ENCODE measurements at places on chromosomes 7 and 10.

GRCh38 chr10:7846591-7846990 lies 28.3 kb downstream of the TAF3 start:
- DNase-seq, result no peak

DNA sequence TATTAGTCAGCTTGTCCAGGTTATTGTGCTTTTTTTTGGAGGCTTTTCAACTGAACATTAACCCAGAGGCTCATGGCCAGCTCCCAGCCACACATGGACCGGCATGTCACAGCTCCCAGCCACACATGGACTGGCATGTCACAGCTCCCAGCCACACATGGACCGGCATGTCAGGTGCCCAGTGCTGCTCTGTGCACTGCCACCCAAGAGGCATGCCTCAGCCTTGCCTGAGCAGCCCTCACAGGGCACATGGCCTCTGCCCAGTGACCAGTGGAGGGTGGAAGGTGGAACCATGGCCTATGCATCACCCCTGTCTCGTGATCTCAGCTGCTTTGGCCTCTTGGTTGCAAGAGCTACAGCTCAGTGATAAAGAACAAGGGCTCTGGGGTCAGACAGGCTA lies 119.8 kb downstream of the OAT start:
- no peak for DNase-seq

DNA sequence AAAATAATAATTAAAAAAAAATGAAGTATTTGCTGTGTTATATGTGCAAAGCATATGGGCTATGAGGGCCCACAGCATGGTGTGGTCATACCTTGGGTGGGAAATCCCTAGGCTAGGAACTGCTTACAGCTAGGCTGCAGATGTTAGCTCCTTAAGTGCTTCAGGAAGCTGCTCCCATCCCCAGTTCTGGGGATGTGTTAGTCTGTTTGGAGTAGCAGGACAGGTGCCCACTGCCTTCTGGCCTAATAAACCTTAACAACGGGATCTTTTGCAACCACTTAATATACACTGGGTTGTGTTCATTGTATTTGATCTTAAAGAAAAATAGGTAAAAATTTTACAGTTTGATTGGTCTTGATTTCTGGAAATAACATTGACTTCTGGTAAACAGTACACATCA lies 46.3 kb downstream of the HK1 start:
- DNase-seq, result no peak

DNA sequence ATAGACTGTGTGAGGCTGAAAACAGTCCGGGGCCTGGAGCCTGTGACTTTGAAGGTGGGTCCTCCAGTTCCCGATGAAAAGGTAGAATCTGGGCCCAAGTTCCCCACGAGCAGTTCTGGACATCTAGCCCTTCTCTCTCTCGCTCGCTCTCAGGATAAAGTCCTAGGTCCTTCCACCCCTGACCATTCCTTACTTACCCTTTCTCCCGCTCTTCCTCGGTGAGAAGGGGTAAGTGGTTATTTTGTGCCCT lies 713 bp downstream of the IMMP2L start:
- DNase-seq, result no peak

DNA sequence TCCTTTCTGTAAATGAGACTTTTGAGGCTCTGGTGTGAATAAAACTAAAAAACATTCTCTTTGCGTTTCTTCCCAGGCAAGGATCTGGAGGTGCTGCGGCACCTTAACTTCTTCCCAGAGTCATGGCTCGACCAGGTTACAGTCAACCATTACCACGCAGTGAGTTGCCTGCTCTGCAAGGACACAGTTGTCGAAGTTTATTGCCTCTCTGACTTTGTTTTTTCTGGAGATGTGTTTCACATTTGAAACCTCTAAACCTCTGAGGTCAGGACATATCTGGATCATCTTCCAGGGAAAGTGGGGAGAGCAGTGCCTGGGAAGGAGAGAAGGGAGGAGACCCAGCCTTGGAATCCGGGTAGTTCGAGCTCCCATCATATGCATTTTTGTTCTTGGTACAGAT lies 43.4 kb upstream of the PLEKHA1 start:
- DNase-seq, result no peak

DNA sequence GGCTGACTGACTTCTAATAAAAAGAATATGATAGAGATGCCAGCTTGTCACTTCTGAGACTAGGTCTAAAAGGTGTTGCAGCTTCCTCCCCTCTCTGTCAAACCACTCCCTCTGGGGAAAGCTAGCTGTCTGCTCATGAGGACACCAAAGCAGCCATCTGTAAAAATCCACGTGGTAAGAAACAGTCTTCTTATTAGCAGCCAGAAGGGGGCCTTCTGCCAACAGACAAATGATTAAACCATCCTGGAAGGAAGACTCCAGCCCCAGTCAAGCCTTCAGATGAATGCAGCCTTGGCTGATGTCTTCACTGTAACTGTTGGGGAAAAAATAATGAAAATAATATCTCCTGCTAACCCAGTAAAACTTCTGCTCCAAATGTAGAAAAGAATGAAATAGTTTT lies 41.9 kb upstream of the DAGLB start:
- DNase-seq, result no peak

GRCh38 chr7:47435889-47436312 lies 146.0 kb downstream of the TNS3 start:
- DNase-seq, result no peak

DNA sequence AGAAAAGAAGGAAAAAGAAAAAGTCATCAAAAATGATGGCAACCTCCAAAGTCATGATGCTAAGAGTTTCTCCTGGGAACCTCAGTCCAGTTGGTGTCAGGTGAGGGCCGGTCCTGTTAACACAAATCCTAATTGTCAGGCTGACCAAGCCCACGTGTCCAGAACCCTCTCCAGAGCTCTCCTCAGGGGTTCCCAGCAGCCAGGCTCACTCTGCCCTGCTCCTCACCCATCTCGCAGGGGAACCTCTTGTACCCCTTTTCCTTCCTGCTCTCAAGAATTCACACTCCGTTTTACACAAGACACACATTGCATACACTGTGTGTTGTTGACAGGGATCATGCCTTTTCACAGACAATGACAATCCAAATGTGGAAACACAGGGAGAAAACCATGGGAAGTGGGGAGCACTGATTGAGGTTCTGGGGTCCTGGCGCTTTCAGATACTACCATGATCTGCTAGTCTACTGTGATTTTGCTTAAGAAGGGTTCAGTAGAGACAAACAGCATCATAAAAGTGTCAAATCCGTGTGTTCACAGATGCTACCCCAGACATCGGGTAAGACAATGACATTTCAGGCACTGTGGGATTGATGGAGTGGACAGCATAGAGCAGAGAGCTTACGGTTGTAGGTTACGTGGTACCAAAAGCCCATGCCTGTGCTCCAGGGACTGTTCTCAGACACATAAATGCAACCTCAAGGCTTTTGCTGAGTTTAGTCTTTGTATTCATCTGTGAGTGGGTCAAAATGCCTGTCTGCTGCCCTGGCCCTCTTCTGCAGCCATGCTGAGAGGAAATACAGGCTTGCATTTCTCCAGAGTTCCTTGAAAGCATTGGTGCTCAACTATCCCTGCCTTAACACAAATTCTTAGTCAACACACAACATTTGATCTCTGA lies 16.0 kb downstream of the IL2RA start:
- no peak for DNase-seq

DNA sequence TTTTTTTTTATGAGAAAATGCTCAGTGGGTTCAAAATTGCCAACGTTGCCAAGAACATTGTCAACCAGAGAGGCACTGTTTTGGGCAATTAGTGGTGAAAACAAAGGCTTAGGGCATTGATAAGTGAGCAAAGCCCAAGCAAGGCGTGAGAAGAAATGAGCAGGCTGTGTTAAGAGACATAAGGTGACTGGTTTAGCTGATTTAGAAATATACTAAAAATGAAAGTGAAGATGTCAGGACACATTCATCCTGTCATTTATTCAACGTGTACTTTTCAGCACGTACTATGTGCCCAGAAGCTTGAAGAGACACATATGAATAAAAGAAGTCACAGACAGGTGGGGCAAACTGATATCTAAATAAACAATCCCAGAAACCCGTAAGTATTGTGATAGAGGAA lies 31.8 kb downstream of the AOAH start:
- no peak for DNase-seq

DNA sequence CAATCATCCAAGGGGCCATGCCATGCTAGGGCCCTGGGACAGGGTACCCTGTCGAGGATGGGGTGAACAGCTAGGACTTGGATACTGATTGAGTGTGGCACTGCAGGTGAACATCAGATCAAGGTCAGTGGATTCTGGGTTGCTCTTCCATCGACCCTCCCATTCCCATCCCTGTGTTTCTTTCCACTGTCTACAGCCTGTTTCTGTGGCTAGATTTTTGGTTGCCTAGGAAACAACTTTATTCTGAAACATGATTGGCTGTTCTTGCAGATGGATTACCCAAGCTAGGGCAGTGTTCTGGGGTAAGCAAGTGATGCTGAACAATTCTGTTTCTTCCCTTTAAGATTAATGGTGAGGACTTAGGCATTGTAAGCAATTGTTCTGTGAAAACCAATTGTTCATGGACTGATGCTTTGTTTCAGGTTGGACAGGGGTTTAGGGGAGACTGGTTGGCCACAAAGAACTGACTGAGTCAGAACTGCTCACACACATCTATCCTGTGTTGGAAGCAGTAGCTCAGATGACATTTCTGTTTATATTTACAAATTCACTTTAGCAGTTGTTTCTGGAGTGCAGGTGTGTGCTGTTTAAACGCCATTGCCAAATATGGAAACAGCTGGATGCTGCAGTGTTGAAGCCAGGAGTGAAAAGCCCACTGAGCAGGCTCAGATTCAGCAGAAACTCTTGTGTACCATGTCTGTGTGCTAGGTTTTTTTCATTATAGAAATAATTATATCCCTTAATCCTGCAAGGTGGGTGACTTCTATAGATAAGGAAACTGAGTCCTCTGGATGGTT lies 102.3 kb upstream of the BTBD16 start:
- no peak for DNase-seq

GRCh38 chr10:62815381-62816075 lies 638 bp downstream of the EGR2 start:
- peak; percentile 56 for DNase-seq

DNA sequence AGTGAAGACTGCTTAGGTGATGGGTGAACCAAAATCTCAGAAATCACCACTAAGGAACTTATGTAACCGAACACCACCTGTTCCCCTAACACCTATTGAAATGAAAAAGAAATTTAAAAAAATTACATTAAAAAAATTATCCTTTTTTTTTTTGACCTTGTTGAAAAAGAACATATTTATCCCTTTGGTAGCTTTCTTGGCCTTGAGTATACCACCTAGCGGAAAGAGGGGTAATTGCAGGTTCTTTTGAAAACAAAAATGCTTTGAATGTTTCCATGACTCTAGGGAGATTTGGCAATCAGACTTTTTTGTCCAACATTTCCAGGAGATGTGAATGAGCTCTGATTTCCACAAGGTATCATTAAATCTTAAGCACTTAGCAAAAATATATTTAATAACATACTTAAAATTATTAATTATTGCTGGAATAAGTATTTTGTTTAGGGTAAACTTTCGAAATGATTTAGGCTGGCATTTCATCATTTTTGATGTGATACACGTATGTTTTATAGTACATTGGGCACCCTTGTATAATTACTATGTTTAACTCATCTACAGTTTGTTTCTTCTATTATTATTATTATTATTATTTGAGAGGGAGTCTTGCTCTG lies 47.0 kb upstream of the ELMO1 start:
- no peak for DNase-seq

DNA sequence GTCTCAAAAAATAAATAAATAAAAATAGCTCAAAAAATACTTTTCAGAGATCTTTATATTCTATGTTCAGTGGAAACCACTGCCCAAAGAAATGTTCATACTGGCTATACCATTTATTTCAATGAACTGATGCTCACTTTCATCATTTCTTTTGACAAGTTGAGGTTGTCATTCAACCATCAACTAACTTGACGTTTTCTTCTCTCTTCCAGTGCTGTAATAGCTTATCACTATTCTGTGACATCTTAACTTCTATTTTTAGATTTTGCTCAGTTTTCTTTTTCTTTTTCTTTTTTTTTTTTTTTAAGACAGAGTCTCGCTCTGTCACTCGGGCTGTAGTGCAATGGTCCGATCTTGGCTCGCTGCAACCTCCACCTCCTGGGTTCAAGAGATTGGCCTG lies 8.7 kb upstream of the CTAGE4 start:
- no peak for DNase-seq

- no peak for DNase-seq
Measured at GRCh38 chr7:142053988-142054387, 57.5 kb upstream of the MGAM2 start.

GRCh38 chr7:102236592-102237287 lies 49.9 kb upstream of the SH2B2 start:
- peak; percentile 9 for DNase-seq

DNA sequence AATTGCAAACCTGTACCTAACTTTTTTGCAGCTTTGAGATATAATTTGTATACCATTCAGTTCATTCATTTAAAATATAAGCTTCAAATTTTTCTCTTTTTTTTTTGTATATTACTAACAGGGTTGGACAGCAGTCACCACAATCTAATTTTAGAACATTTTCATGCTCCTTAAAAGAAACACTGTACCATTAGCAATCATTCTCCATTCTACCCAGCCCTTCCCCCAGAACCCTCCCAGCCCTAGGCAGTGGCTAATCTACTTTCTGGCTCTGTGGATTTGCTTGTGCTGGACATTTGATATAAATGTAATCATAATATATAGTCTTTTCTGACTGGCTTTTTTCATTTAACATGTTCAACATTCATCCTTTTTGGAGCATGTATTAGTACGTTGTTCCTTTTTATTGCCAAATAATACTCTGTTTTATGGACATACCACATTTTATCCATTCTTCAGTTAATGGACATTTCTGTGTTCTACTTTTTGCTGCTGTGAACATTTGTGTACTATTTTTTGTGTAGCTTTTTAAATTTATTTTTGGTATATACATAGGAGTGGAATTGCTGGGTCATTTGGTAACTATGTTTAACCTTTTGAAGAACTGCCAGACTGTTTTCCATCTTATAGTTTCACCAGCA lies 40.9 kb upstream of the ST7 start:
- DNase-seq, result no peak

DNA sequence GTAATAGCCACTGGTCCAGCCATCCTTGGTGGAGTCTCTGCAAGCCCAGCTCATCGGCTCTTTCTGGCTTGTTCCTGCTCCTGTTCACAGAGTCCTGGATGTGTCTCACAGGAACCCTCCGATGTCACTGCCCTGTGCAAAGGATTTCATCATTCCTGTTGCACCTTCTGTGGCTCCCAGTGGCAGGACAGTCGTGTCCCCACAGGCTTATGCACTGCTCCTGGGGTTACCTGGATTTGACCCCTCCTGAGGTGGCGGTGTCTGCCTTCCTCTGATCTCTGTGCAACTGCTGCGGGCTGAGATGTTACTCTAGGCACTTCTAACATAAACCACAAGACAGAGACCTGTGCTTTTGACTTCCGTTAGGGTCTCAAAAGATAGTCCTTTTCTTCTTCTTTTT lies 30.6 kb downstream of the APBB1IP start:
- peak; percentile 62 for DNase-seq

DNA sequence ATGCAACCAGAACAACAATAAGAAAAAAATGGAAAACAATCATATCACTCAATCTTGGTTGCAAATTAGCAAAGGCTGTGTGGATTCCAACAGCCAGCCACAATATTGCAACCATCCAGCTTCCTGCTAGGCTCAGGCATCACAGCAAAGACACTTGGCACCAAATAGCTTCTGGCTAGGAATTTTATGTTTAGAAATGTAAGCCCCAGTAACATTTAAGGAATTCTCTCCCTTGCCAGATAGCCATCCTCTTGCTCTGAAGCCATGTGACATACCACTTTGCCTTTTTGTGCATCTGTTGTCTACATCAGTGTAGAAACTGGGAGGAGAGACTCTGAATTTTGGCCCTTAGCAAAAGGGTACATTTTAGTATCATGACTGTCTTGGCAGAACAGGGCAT lies 22.2 kb downstream of the MKX start:
- DNase-seq, result no peak

Data from CD4-positive, alpha-beta T cell (primary cell).